Posterior cingulate gyrus (tissue), 11 donors: ENCODE measurements at places on chromosomes 12 and 14.

DNA sequence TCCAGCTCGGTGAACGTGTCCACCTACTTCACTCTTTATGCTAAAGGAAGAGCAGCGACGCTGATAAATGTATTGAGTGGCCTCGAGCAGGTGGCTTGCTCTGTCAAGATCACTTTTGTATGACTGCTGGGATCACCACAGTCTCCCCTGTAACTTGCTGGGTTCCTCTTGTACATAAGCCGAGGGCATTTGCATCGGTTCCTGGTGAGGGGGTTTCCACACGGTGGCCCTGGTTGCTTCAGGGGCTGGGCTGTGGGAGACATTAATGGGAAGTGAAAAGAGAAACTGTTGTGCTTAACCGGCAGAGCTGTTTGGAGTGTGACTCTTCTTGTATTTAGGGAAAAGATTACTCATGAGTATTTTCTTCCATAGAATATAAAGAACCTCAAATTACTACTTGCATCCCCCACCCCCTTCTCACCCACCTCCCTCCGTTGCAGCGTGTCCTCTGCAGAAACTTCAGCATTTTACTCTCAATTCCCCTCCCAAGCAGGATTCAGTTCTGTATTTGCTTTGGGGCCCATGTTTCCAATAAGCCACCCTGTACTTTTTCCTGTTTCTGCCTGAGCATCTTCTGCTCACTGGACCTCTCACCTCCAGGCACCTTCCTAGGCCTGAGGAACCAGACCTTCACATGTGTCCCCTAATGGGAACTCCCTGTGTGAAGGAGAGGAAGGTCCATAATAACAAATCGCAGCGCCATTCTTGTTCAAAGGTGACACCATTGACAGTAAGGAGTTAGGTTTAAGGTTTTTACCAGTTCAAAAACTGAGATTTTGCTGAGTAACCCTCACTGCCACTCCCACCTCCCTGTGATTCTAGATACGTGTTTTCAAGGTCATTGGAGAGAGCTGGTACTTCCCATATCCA is 187.0 kb downstream of the ETV6 start:
- no peak for DNase-seq

- DNase-seq, result no peak
Observed at GRCh38 chr14:104101086-104101621, 15.7 kb downstream of the ASPG start.

GRCh38 chr12:60209933-60210332 is 614.1 kb downstream of the SLC16A7 start:
- DNase-seq, result no peak

DNA sequence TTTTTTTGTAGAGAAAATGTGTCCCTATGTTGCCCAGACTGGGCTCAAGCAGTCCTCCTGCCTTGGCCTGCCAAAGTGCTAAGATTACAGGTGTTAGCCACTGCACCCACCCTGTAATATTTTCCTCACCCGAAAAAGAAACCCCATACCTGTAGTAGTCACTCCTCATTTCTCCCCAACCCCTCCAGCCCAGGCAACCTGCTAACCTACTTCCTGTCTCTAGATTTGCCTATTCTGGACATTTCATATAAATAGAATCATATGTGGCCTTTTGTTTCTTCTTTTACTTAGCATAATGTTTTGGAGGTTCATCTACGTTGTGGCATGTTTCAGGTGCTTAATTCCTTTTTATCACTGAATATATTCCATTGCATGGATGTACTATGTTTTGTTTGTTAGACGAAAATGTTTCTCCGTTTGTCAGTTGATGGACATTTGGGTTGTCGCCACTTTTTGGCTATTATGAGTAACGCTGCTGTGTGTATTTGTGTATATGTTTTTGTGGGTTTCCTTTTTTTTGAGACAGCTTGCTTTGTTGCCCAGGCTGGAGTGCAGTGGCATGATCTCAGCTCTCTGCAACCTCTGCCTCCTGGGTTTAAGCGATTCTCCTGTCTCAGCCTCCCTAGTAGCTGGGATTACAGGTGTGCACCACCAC is 6.2 kb downstream of the ANKRD13A start:
- DNase-seq, result no peak

- DNase-seq, result no peak
Observed at GRCh38 chr12:122102331-122102730, 23.8 kb downstream of the MLXIP start.

DNA sequence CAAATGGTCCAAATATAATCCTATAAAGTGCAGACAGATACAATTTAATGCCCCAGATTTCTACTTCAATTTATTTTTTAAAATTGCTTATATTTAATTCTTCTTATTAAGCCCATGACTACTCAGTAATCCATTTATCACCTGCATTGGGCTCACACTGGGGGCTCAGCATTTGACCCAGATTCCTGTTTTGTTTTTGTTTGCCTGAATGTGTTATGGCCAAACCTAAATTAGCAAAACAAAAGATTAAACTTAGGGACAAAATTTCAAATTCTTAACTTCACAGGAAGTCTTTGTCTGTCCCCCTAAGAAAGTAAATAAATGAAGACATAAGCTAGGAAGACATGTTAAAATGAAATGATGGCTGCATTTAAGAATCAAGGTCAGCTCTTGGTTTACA is 322.3 kb downstream of the RMST start:
- DNase-seq, result no peak

DNA sequence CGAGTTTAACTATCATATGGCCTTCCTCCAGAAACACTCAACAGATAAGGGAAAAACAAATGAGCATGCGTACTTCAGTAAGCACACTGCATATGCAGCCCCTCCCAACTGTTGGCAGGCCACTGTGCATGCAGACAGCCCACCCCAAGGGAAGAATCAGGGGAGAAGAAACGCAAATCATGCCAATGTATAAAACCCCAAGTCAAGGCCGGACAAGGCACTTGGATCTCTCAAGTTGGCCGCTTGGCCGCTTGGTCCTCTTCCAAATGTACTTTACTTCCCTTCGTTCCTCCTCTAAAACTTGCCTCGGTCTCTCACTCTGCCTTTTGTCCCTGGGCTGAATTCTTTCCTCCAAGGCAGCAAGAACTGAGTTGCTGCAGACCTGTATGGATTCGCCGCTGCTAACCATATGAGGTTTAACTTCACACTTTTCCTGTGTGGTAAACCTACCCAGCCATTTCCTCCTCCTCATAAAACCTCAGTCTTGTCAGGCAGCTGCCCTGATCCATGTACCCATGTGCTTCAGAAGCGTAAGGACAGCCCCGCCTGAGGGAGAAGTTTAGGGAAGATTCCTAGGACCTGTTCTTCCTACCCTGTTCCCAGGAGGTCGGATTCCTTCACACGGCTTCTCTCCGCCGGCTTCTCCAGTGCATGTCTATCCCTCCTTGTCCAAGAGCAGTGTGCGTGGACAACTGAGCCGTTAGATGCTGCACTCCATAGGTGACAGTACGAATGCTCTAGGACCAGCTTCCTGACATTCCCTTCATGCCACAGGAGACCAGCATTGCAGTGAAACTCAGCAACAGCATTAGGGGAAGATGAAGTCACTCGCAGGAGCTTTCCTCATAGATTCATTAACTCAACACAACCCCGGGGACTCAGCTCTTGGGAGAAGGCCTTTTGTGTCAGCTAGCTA is 188.0 kb downstream of the MON2 start:
- no peak for DNase-seq

GRCh38 chr12:58459191-58459590 is 461.1 kb downstream of the LRIG3 start:
- DNase-seq, result no peak

DNA sequence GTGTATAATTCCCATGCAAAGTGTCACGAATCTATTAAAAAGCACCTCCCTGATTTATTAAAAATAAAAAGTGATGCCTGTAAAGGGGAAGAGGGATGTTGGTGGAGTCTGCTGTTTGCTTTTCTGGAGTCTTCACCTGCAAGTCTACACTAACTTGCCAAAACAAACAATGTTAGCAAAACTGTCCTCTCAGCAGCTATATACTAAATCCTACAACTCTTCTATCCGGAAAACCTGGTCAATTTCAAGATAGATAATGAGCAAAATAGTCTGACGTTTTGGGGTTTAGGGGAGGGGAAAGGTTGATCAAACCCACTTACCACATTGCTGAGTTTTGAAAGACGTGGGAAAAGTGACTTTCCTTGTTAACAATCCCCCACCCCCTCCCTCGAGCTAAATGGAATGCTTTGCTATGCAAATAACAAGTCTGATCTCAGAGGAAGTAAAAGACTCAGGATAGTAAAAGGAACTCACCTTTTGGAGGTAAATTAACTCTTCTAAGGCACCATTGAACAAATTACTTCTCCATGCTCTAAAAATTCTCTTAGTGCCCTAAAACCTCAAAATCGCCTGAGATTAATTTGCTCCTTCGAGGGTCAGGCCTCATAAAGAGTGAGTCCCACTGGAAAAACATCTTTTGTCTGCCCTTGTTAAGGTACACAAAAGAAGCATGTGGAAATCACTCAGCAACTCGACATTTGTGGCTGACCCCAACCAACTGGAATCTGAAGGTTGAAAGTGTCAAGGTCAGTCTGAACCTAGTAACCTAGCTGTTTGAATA is 13.5 kb downstream of the BMP4 start:
- DNase-seq, result no peak

GRCh38 chr14:58245562-58245961 is 919 bp downstream of the PSMA3 start:
- DNase-seq, result no peak

- no peak for DNase-seq
Observed at GRCh38 chr14:73764406-73765280, 50.5 kb upstream of the PNMA1 start.

GRCh38 chr12:88658009-88658408 is 77.7 kb upstream of the KITLG start:
- DNase-seq, result no peak

DNA sequence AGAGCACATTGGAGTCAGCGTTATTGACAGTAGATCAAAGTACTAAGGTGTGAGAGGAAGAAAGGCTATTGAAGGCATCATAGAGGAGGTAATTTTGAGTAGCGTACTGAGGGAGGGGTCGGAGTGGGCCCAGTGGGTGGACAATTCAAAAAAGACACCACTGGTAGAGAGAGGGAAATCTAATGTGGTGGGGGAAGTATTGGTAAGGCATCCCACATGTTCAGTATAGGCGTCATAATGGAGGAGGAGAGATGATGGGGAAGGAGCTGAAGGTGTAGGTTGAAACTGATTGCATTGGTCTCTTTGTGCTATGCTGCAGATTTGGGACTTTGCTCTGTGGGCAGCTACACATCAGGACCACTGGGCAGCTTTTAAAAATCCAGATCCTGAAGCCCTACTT is 23.7 kb upstream of the KRT77 start:
- no peak for DNase-seq
